ENCODE measurements at places on chromosomes 7 and 10.

DNA sequence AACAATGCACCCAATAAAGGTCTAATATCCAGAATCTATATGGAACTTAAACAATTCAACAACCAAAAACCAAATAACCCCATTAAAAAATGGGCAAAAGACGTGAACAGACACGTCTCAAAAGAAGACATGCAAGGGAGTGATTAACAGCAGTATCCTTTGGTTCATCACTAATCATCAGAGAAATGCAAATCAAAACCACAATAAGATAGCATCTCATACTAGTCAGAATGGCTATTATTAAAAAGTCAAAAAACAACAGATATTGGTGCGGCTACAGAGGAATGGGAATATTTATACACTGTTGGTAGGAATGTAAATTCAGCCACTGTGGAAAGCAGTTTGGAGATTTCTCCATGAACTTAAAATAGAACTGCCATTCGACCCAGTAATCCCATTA, 46.6 kb downstream of the MSRB2 start:
- DNase-seq: no peak

GRCh38 chr10:95503526-95503925, 57.6 kb downstream of the SORBS1 start:
- no peak for DNase-seq

DNA sequence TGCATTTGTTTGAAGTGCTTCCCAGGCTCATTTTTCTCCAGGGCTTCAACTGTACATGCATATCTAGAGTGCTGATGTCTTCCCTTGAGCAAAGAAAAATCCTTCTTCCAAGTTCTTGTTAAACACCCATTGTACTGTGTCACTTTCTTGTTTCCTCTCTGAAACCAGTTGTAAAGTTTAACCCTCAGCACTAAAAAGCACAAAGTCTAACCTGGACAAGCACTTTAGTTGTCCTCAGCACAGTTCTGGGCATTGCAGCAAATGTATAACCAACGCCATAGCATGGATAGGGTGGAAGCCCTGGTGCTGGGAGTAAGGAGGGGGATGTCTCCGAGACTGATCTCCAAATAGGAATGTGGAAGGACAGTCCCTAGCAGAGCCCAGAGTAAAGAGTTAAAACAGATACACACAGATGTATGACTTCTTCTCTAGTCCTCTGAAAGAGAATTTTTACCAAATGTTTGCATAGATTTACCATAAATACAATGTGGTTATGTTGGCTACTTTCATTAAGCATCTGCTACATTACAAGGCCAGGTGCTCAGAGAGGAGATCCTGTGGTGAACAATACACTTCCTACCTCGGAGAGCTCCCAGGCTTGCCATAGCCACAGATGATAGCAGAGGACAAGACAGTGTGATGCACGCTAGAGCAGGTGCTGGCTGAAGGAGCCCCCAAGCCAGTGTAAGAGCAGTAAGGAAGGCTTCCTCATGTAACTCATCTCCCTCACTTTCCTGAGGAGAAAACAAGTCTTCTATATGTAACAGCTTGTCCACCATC, 57.0 kb downstream of the DNAJC12 start:
- no peak for DNase-seq

GRCh38 chr7:75028299-75028698, 45.3 kb downstream of the RCC1L start:
- DNase-seq: no peak

DNA sequence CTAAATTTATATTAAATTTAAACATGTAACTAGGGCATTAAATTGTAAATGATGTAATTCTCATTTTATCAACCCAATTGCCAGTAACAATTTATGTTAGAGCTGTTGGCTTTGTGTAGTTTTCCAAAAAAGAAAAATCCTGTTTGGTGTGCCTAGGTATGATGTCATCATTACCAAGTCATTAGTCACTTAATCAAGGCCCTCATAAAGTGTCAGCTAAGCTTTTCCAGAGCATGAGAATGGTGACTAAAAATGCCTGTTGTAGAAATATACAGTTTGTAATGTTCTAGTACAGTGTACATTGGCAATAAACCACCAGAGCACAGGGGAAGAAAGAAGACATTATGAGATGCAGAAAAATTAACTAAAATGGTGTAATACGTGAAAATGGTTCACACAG, 593.8 kb upstream of the ANKRD30A start:
- DNase-seq: no peak

DNA sequence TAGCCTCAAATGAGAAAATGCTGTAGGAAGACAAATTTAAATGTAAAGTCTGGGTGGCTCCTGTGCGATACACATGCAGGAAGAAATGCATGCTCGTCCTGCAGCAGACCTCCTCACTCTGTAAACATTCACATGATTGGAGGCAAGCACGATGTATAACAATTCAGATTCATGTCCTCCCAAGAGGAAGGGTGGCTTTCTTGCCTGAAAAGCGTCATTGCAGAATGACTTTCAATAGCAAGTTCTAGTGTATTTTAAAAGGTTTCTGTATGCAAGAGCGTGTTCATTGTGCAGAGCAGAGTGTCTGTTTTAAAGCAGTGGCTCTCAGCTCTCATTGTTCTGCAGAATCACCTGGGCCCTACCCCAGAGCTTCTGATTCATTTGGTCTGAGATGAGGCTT, 170.3 kb upstream of the CELF2 start:
- DNase-seq: no peak

DNA sequence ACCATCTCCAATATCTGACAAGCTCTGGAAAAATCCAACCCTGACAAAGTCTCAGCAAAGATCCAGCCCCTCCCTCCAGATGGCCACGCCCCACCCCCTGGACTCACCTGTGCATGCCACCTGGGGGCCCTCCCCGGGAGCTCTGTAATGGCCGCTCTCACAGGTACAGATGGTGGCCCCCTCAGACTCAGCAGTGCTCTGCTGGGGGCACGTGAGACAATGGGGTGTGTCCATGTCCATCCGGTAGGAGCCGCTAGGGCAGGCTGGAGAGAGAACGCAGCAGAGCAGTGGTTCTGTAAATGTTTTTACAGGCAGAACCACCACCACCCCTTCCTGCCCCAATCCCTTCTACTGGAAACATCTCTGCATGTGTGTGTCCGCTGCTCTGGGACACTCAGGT, 9.5 kb downstream of the EPHA1 start:
- DNase-seq: no peak

DNA sequence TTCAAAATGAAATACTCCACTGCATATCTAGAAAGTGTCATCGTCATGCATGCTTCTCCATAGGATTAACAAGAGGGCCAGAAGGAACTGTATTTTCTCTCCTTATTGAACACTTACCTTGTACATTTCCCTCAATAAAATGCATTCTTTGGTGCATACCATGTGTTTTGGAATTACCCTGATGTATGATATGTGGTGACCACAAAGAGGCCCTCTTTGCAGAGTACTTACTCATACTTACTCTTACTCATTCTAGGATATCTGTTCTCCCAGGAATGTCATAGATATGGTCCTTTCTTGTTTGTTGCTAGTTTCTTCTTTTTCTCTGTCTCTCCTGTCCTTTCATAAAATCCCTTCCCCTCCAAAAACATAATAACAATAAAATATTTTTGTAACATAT, 1087.1 kb upstream of the POT1 start:
- DNase-seq: no peak

DNA sequence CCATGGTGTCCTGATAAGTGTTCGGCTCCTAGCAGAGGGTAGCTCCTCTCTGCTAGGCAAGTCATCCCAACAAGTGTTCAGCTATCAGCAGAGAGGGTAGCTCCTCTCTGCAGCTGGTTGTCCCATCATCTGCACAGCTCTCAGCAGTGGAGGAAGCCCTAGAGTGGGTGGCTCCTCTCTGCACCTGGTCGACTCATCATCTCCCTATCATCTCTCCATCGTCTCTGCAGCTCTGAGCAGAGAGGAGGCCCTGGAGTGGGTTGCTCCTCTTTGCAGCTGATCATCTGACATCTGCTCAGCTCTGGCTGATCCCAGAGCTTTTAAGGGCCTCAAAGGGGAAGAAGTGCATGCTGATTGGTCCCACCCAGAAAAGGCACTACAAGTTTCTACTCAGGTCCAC, 199.9 kb upstream of the KMT2E start:
- DNase-seq: no peak

DNA sequence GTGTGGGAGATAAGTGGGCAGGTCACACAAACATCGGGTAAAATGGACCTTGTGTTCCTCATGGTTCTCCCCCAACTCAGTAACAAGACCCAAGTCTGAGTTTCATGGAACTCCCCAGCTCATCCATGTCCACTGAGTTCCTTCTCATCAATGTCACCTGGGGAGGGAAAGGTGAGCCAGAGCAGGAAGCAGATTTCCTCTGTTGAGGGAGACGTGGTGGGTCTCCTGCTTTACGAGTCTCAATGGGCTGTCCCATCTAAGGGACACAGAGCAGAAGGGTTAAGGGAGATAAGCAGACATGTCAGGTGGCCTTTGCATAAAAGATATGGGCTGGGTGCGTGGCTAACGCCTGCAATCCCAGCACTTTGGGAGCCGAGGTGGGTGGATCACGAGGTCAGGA, 56.5 kb upstream of the SORCS3 start:
- no peak for DNase-seq

GRCh38 chr7:104973909-104974415, 40.0 kb upstream of the KMT2E start:
- no peak for DNase-seq

GRCh38 chr10:84407388-84408049, 79.1 kb downstream of the CCSER2 start:
- no peak for DNase-seq

- DNase-seq: no peak
Measured at GRCh38 chr7:45149606-45150005, 8.0 kb upstream of the RAMP3 start.

- DNase-seq: no peak
Measured at GRCh38 chr7:155349601-155350331, 52.1 kb downstream of the INSIG1 start.

DNA sequence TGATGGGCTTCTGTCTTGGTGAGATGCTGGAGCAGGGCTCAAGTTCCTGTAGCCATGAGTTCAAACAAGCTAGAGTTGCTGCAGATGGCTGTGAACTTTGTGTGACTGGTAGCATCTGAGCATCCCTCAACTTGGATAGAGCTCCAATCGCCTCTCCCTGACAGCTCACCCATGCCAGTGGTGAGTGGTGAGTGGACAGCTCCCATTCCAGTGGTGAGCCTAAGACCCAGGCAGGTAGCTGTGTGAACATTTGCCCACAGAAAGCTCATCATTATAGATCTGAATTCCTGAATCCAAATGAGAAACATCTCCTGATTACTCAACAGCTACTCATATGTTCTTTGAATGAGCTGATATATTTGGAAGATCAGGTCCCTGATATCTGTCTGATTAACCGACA, 25.3 kb downstream of the STEAP1B start:
- DNase-seq: no peak

DNA sequence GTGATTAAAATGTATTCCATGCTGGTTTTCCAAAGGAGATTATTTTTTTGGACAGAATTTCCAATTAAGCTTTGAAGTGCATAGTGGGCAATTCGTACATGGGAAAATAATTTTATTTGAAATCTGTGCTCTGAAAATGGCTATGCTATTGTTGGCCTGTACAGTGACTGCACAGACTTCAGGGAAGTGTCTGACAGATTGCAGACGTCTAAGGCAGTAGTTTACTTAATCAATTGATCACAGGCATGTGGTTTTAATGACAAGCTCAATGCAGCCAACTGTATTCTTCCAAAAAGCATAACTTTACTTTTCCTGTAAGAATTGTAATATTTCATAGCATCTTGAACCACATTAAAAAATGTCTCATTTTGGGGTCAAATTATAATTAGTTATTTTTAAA, 102.0 kb downstream of the SEMA3C start:
- DNase-seq: no peak

Measured in B cell (primary cell).